ENCODE measurements at places on chromosomes 2 and 18.

- no peak overlapping the region for H3K27ac ChIP-seq
- no peaks in the 10 kb centered on the region for H3K27me3 ChIP-seq
- H3K4me3 ChIP-seq = no peak overlapping the region
- DNase-seq = no peak
- H3K36me3 ChIP-seq = no peaks in the 10 kb centered on the region
Observed at GRCh38 chr2:31020713-31021112, 117.5 kb downstream of the GALNT14 start.

GRCh38 chr2:2733818-2734217, 402.7 kb upstream of the MYT1L start:
- no peaks in the 10 kb centered on the region for H3K36me3 ChIP-seq
- H3K27ac ChIP-seq = no peak overlapping the region
- H3K4me3 ChIP-seq = no peak overlapping the region
- no peaks in the 10 kb centered on the region for H3K4me1 ChIP-seq
- H3K27me3 ChIP-seq = no peaks in the 10 kb centered on the region
- no peak for DNase-seq

GRCh38 chr2:10717628-10718027, 3.8 kb upstream of the ATP6V1C2 start:
- H3K4me3 ChIP-seq = peak overlapping the region; percentile 14
- DNase-seq = peak; percentile 15
- H3K27ac ChIP-seq = peak overlapping the region; percentile 53
- no peaks in the 10 kb centered on the region for H3K36me3 ChIP-seq
- no peaks in the 10 kb centered on the region for H3K27me3 ChIP-seq

DNA sequence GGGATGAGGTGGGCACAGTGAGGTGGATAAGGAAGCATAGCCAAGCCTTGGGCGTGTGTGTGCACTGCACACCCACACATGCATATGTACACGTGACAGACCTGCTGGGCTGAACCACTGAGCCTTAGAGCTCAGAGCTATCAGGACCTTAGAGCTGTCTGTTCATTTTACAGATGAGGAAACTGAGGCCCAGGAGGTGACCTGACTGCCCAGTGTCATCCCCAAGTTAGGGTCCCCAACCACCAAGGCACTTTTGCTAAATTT, 8.2 kb upstream of the SNED1 start:
- peaks cover 80% of the 10 kb centered on the region for H3K4me1 ChIP-seq
- no peaks in the 10 kb centered on the region for H3K36me3 ChIP-seq
- DNase-seq = no peak
- H3K27me3 ChIP-seq = no peaks in the 10 kb centered on the region
- no peak overlapping the region for H3K27ac ChIP-seq

GRCh38 chr18:76518123-76518859, 23.2 kb upstream of the ZNF516 start:
- peak overlapping the region; percentile 39 for H3K4me3 ChIP-seq
- H3K27ac ChIP-seq = no peak overlapping the region
- no peak for DNase-seq
- no peaks in the 10 kb centered on the region for H3K36me3 ChIP-seq
- H3K4me1 ChIP-seq = no peaks in the 10 kb centered on the region

DNA sequence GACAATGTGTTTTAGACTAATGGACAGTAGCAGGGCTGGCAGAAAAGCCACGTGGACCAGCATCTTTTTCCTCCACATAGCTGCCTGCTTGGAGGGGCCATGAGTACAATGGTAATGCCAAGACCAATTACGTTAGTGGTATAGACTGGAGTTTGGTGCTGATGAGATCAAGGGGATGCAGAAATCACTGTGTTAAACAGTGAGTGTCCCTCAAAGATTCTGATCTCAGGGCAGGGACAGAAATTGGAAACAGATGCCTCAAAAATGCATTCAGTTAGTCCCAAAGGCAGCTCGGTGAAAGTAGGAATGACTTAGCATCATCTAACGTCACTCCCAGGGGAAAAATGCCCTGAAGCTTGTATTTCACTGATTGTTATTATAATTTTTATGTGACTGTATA, 72.4 kb downstream of the SLC16A14 start:
- no peak overlapping the region for H3K27ac ChIP-seq
- H3K27me3 ChIP-seq = no peaks in the 10 kb centered on the region
- no peak overlapping the region for H3K4me3 ChIP-seq
- DNase-seq = no peak
- H3K4me1 ChIP-seq = no peaks in the 10 kb centered on the region

GRCh38 chr2:146143971-146144370, 1624.1 kb upstream of the ZEB2 start:
- DNase-seq = no peak
- H3K4me1 ChIP-seq = no peaks in the 10 kb centered on the region
- H3K27me3 ChIP-seq = no peaks in the 10 kb centered on the region

- peaks cover 9% of the 10 kb centered on the region for H3K4me1 ChIP-seq
- no peaks in the 10 kb centered on the region for H3K36me3 ChIP-seq
- no peak for DNase-seq
- H3K4me3 ChIP-seq = no peak overlapping the region
- peak overlapping the region; percentile 34 for H3K27ac ChIP-seq
- no peaks in the 10 kb centered on the region for H3K27me3 ChIP-seq
Observed at GRCh38 chr2:203650860-203651613, 55.4 kb upstream of the CD28 start.

- no peaks in the 10 kb centered on the region for H3K27me3 ChIP-seq
- no peak overlapping the region for H3K27ac ChIP-seq
- DNase-seq = no peak
- no peaks in the 10 kb centered on the region for H3K36me3 ChIP-seq
- no peaks in the 10 kb centered on the region for H3K4me1 ChIP-seq
- H3K4me3 ChIP-seq = no peak overlapping the region
Observed at GRCh38 chr18:46393230-46393629, 263.8 kb downstream of the LOXHD1 start.

- H3K27me3 ChIP-seq = no peaks in the 10 kb centered on the region
- no peak for DNase-seq
- H3K4me1 ChIP-seq = no peaks in the 10 kb centered on the region
- H3K4me3 ChIP-seq = no peak overlapping the region
- H3K27ac ChIP-seq = no peak overlapping the region
Observed at GRCh38 chr2:144304202-144304601, 215.7 kb downstream of the ZEB2 start.

DNA sequence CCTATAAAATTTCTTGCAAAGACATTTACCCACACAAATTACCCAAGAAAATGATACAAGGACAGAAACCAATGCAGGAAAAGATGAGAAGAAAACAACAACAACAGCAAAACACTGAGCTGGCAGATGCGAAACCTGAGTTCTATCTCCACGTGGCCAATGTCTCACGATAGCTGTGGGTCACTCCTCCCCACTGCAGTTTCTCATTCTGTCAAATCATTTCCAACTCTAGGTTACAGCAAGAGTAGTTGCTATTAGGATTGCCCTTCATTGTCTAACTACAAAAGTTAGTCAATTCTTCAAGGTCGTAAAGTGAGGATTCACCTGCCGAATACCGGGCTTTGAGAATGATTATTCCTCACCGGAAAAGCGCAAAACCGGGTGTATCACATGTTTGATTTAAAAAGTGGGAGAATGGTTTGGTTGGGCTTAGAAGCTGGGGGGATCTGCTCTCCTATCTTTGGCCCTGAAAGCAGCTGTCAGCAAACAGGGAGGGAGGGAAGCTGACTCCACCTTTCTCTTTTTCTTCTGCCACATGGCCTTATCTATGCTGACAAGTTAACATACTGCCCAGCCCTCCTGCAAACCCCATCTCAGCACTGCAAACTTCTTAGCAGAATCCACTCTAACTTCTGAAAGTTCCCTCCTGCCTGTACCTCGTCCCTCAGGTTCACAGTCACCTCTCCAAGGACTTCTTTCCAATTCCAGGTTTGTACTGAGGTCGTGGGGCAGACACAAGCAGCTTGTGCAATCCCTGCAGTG, 473.0 kb downstream of the SOX11 start:
- no peaks in the 10 kb centered on the region for H3K36me3 ChIP-seq
- H3K4me3 ChIP-seq = no peak overlapping the region
- H3K27ac ChIP-seq = no peak overlapping the region
- DNase-seq = no peak
- H3K27me3 ChIP-seq = no peaks in the 10 kb centered on the region
